ENCODE measurements at places on chromosomes 4 and X. TPM values are rescaled to one million over a fixed set of nuclear protein-coding genes. Genes with fewer than 3 reads are reported as not detected.

UGT2B11 gene
- not detected for polyA plus RNA-seq

EREG gene
- not detected for polyA plus RNA-seq

STAP1 gene
- 110 TPM for polyA plus RNA-seq

BEND2 gene
- 0.24 TPM for polyA plus RNA-seq

TMA16 gene
- 25.1 TPM for polyA plus RNA-seq

KIAA0232 gene
- 9.3 TPM for polyA plus RNA-seq

DCX gene
- polyA plus RNA-seq, result not detected

FSTL5 gene
- not detected for polyA plus RNA-seq

GPM6B gene
- 1.5 TPM for polyA plus RNA-seq

AMTN gene
- not detected for polyA plus RNA-seq

XAGE2 gene
- not detected for polyA plus RNA-seq

PPEF2 gene
- polyA plus RNA-seq, result not detected
